ENCODE measurements at places on chromosomes 11 and 22. TPM values are rescaled to one million over a fixed set of nuclear protein-coding genes. Genes with fewer than 3 reads are reported as not detected.

DNA sequence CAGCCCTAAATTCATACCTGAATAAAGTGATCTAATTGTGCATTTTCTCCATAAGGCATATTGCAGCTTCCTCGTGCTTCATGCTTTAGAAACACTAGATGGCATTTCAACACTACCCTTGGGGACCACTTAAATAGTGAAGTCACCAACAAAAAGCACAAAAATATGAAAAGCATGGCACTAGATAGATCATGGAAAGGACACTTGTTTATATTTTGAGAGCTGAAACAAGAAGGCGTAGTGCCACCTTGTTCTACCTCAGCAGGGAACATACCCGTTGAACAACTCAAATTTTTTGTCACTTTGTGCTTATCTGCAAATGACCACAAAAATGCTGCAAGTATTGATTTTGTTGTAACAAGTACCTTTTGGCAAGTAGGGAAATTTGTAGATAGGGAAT lies 8.6 kb downstream of the TBCEL start:
- H3K4me1 ChIP-seq: peaks cover 37% of the 10 kb centered on the region
- no peaks in the 10 kb centered on the region for H3K27me3 ChIP-seq
- H3K27ac ChIP-seq: peak overlapping the region; percentile 57
- no peak overlapping the region for H3K4me3 ChIP-seq
- no peak for DNase-seq
- no peaks in the 10 kb centered on the region for H3K36me3 ChIP-seq

DNA sequence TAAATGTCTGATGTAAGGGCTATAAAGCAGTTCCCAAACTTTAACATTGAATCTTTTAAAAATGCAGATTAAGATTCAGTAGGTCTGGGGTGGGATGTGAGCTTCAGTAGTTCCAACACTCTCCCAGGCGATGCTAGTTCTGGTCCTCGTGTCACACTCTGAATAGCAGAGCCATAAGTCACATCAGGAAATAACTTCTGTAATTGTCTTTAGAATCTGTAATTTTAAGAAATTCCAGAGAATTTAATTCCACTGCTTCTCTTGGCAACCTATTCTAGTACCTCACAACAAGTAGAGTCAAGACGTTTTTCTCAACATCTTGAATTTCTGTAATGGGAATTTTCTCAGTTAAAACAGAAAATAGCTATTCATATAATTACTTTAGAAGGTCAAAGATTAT lies 223.1 kb downstream of the TMEM135 start:
- DNase-seq: no peak
- H3K27ac ChIP-seq: no peak overlapping the region
- H3K4me3 ChIP-seq: no peak overlapping the region
- no peaks in the 10 kb centered on the region for H3K36me3 ChIP-seq

GRCh38 chr11:2447951-2448650 lies 3.3 kb downstream of the KCNQ1 start:
- H3K27ac ChIP-seq: no peak overlapping the region
- no peaks in the 10 kb centered on the region for H3K36me3 ChIP-seq
- no peak overlapping the region for H3K4me3 ChIP-seq
- no peaks in the 10 kb centered on the region for H3K4me1 ChIP-seq
- DNase-seq: no peak

Gene CAPN5
- 35.7 TPM for total RNA-seq

Measured in right lobe of liver (tissue), 6 donors.